ENCODE measurements at places on chromosomes 6 and 20.
A peak's percentile ranks its signal among the peaks of the same experiment; 100 is the strongest.

- DNase-seq: peak; percentile 81
Observed at GRCh38 chr6:6057442-6058053, 50.8 kb upstream of the NRN1 start.

DNA sequence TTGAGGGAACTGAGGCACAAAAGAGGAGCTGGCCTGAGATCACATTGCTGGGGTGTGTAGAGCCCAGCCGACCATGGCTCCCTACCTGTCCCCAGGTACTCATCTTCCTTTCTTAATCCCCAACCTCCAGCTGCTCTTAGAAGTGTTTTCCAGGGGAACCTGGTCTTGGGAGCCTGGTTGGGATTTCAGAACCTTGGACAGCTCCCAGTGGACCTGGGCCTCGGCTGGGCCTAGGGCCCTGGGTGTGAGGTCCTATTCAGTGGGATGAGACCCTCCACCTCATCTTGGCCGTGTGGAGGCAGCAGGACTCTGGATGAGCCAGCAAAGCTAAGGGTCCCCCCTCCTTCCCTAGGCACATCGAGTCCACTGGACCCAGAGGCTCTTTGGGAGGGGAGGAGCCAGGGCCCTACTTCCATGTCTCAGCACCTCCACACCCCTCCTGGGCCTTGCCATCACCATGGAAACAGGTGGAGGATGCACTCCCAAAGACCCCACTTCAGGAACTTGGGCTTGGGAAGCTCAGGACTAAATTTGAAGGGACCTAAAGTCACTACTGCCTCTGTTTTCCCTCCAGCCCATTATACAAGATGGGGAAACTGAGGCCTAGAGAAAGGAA, 38.5 kb downstream of the DLGAP4 start:
- peak; percentile 72 for DNase-seq

- peak; percentile 49 for DNase-seq
Observed at GRCh38 chr6:131638013-131638412, 911 bp downstream of the ENPP3 start.

- no peak for DNase-seq
Observed at GRCh38 chr6:19524366-19525186, 312.6 kb upstream of the ID4 start.

- DNase-seq: peak; percentile 3
Observed at GRCh38 chr6:124294574-124295200, 491.0 kb downstream of the NKAIN2 start.

- peak; percentile 79 for DNase-seq
Observed at GRCh38 chr6:37205175-37205996, 35.4 kb downstream of the PIM1 start.

DNA sequence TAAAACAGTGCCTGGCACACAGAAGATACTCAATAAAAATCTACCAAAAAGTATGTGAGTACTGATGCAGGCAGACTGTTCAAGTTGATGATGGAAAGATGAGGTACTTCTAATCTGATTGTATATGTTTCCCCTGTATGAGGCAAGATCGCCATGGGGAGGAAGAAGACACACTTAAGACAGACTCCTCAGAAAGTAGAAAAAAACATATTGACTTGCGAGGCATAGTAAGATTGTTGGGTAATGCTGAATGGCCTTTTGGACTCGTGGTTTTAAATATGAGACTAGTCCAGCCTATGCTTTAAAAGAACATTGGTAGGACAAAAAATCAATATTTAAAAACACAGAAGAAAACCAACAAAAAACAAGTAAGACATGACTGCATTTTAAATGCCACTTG, 72.6 kb downstream of the SHPRH start:
- DNase-seq: no peak

DNA sequence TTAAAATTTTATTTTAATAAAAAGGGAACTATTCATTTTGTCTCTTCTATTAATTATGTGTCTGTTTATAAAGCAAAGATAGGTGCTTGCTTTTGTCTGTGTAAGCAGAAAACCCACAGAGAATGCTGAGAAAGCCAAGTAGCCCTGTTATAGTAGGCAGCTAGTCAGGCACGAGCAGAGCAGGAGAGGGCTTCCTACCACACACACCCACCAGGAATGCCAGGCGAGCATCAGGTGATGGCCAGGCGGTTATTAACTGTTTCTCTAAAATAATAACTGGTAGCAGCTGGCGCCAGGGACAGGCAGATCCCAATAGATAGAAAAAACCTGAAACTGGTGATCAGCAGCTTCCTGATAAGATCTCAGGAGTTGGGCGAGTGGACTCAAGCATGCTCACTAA, 15.7 kb downstream of the C6orf15 start:
- DNase-seq: peak; percentile 24

GRCh38 chr6:42452171-42453030, 675 bp upstream of the TRERF1 start:
- peak; percentile 81 for DNase-seq

DNA sequence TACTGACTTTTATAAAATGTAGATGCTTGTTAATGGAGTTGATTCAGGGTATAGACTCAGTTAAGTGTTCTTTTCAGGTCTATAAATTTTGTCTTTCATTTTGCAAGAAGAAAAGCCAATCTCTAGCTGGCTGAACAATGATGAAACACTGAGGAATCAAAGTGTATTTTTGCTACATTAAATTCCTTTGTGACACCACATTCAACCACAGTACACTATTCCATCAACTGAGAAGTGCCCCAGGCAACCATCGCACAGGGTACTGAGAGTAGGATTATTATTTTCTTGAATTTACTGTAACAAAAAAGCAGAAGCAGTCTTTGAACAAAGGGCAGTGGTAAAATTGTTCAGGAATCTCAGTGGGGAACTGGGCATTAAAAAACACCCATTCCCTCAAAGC, 83.6 kb downstream of the PREP start:
- DNase-seq: no peak

GRCh38 chr6:8739454-8739853, 304.1 kb upstream of the SLC35B3 start:
- no peak for DNase-seq

GRCh38 chr6:143677891-143678791, at the start of gene PHACTR2:
PHACTR2 (plus strand) TSS chr6:143677965; CDS start chr6:143678164, 199 bp downstream.
- DNase-seq: peak; percentile 75

GRCh38 chr6:21999741-22000140, 297.1 kb downstream of the PRL start:
- DNase-seq: no peak

- peak; percentile 28 for DNase-seq
Observed at GRCh38 chr20:6700563-6701329, 66.7 kb upstream of the BMP2 start.

GRCh38 chr6:169738204-169738975, 13.0 kb downstream of the DYNLT2 start:
- DNase-seq: no peak

DNA sequence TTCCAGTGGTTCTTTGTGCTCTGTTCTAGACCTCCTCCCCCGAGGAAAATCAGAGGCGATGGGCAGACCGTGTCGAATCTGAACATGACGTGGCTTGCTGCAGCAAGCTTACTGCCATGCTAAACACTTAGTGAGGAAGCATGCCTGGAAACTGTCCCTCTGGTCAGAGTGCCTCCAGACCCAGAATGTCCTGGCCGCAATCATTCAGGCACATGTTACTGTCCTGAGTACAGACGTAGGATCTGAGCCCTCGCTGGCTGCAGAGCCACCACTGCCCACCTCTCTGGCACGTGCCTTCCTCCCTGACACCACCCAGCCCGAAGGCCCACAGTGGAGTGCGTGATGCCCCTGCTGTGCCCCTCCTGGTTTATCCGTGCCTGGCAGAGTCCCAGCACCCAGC, 163.6 kb downstream of the SYNDIG1 start:
- no peak for DNase-seq

DNA sequence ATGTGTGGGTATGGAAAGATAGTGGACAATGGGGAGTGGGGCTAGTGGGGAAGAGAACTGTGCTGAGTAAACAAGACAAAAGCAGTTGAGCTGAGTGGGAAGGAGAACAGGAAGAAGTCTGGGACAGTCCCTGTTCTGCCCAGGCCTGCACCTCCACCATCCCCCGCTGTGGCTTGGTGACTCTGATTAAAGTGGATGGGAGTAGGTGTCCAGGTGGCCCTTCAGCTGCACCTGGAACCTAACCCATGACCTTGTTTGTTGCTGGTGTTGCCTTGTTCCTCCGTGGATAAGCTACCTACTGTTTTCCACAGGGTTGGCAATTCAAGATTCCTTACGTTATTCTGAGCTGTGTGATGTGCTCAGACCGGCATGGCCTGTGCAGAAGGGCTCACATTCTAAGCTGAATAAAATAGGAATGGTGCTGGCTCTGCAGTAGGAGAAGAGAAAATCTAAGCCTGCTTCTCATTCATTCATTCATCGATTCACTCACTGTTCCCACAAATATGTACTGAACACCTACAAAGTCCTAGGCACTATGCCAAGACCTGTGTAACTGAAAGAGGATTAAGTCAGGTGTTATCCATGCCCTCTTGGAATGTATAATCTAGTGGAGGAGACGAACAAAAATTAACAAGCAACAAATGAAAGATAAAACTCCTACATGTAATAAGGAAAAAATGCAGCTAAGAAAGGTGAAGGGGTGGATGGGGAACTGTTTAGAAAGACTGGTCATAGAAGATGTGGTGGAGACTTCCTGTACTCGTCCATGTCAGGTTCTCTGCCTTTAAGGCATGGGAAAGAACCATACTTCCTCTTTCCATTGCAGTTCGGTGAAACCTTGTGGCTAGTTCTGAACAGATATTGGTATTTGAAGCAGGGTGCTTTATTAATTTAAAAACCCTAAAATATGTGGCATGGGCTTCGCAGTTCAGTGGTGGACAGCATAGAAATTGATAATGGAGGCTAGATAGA, 10.1 kb upstream of the CALHM6 start:
- peak; percentile 74 for DNase-seq

DNA sequence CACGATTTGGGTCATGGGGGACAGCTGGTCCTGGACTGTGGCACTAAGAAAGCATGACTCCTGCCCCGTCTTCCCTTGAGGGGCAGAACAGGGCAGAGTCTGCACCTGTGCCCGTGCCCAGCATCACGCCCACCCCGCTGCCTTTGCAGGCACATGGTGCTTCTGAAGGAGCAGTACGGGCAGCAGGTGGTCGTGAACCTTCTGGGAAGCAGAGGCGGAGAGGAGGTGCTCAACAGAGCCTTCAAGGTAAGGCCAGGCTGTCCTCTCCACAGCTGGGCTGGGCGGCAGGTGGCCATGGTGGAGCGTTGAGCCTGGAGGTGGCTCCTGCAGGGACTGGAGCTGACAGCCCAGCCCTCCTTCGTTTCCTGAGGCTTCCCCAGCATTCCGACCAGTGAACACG, 77.4 kb downstream of the SYNJ2 start:
- DNase-seq: no peak

GRCh38 chr20:21521596-21522480, 8.0 kb upstream of the NKX2-2 start:
- DNase-seq: no peak

GRCh38 chr6:21116736-21117135, 476.8 kb upstream of the SOX4 start:
- no peak for DNase-seq

- peak; percentile 68 for DNase-seq
Observed at GRCh38 chr6:87333591-87334181, 4.6 kb upstream of the GJB7 start.

- no peak for DNase-seq
Observed at GRCh38 chr6:109010705-109011102, 83.9 kb downstream of the SESN1 start.

GRCh38 chr20:46583411-46584214, 33.2 kb upstream of the OCSTAMP start:
- no peak for DNase-seq

DNA sequence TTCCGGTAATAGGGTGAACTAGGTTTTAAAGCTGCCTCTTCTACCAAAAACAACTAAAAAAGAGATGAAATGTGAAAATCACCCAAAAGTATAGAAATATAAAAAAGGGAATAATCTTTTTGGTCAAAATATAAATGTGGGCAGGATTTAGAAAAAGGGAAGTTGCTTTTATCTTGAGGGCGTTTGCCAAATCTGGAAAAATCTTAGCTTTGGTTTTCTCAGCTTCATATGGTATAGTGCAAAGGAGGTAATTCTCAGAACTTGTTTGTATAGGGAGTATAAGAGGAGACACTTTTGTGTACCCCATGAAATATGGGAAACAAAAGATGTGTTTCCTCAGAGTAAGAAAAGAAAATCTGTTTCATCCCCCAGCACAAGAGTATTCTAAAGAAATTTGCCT, 54.2 kb upstream of the TRIM26 start:
- no peak for DNase-seq

GRCh38 chr6:67898875-67899274, 736.2 kb upstream of the ADGRB3 start:
- no peak for DNase-seq

DNA sequence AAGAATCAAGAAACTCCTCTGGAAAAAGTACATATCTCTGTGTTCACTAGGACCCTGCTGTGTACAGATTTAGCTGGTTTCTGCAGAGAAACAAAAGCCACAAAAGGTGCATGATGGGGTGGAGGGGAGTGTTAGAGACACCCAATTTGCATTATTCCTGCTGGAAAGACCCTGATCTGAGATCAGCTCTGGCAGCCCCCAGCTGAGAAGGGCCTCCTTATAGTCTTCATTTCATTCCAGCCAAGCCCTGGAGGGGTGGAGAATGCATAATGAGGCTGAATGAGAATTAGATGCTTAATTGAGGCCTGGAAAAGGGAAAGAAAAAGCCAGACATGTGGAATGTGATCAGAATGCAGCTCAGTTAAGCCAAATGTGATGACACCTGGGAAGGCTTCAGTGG, 545.6 kb downstream of the KIF16B start:
- no peak for DNase-seq

- no peak for DNase-seq
Observed at GRCh38 chr6:14943116-14943515, 302.8 kb upstream of the JARID2 start.

DNA sequence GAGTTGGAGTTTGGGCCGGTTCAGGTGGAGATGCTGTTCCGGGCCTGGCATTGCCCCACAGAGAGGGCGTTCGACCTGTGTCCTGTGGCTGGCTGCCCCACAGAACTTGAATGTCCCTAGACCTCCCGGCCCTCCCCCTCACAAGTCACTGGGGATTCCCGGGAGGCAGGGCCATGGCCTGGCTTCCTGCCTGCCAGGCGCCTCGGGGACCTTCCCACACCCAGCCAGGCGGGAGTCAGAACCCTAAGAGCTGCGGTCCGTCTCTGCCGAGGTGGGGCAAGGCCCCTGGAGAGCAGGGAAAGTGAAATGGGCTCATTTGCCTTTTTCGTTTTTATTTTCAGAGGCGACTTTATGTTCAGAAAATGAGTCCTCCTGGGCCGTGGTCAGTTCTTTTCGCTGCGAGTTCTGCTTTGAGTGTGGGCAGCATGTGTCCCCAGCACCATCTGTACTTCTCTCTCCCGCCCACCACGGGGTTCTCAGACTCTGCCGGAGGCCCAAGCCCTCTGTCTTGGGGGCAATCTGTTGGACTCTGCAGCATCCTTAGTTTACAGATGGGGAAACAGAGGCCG, 8.5 kb downstream of the RBM38 start:
- DNase-seq: no peak

GRCh38 chr6:73774311-73774774, 78.3 kb downstream of the CD109 start:
- DNase-seq: no peak
